ENCODE measurements at places on chromosomes 1 and 21.
A peak's percentile ranks its signal among the peaks of the same experiment; 100 is the strongest.

- DNase-seq = no peak
Observed at GRCh38 chr1:11648732-11649158, 5.5 kb downstream of the FBXO2 start.

DNA sequence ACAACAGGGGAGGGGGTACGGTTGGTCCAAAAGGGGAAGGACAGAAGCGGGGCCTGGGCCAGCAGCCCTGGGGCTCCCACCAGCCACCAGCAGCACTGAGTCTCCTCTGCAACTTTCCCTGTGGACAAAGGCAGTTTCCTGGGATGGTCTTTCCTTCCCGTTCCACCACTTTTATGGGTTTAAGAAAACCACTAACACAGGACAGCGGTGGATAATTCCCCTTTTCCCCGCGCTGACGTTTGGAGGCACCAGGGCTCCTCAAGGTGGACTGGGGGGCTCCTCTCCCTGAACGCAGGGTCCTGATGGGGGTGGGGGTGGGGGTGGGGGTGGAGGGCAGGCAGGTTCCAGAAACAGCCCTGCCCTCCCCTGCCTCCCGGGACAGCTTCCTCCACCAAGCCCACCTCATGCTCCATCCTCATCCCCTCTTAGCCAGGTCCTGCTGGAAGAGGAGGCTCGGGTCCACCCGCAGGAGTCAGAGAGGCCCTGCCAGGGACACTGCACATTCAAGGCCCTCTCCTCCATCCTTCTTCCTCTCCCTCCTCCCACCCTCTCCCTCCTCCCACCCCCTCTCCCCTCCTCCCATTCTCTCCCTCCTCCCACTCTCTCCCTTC, 4.8 kb upstream of the COL6A1 start:
- no peak for DNase-seq

- no peak for DNase-seq
Observed at GRCh38 chr1:37085393-37085792, 51.1 kb upstream of the GRIK3 start.

DNA sequence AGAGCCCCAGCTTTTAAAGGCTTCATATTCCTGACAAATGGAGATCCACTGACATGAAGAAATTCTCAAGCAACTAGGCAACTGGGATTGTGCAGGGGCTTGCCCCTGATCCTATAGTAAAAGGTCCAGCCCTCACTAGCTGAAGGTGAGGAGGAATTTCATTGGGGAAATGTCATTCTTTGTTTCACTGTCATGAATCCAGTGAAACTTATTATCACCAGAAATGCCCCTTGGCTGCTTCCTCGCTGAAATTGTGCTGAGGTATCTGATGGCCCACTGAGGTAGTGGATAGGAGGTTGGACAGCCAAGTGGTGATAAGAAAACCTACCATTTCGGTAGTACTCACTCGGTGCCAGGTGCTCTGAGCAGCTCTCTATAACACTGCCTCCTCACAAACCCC, 36.2 kb downstream of the CCN1 start:
- DNase-seq = no peak

GRCh38 chr1:106620521-106620954, 435.9 kb upstream of the PRMT6 start:
- DNase-seq = no peak

DNA sequence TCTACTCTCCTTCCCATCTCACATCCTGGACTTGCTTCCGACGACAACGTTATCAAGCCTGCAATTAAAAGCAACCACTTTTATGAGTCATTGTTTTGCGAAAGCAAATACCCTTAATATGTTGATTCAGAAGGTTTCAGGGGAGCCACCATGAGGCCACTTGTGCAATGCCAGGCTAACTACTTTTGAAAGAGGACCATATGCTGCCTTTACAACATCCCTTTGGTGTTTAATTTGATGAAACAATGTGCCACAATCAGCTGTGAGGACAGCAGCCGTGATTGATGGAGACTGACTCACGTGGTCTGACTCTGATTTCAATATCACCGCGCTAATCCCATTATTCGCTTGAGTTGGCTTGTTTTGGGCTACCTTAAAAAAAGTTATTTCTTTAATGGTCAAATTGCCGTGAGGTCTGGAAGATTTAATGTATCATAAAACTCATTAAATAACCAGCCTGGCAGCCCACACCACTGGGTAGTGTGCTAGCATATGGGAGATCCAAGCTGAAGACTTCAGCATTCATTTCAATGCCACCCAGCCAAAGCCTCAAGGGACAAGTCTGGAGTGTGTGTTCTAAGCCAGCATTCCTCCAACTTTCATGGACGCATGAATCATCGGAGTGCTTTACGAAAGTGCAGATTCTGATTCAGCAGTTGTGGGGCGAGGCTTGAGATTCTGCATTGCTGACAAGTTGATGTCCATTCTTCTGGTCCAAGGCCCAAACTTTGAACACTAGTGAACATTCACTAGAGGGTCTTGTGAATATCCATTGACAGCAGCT, 73.3 kb upstream of the PAXBP1 start:
- DNase-seq = no peak

- no peak for DNase-seq
Observed at GRCh38 chr1:181318858-181319235, 164.5 kb upstream of the CACNA1E start.

- DNase-seq = no peak
Observed at GRCh38 chr1:224494343-224494742, 59.7 kb upstream of the WDR26 start.

GRCh38 chr1:180249725-180250498, 19.8 kb downstream of the LHX4 start:
- no peak for DNase-seq

DNA sequence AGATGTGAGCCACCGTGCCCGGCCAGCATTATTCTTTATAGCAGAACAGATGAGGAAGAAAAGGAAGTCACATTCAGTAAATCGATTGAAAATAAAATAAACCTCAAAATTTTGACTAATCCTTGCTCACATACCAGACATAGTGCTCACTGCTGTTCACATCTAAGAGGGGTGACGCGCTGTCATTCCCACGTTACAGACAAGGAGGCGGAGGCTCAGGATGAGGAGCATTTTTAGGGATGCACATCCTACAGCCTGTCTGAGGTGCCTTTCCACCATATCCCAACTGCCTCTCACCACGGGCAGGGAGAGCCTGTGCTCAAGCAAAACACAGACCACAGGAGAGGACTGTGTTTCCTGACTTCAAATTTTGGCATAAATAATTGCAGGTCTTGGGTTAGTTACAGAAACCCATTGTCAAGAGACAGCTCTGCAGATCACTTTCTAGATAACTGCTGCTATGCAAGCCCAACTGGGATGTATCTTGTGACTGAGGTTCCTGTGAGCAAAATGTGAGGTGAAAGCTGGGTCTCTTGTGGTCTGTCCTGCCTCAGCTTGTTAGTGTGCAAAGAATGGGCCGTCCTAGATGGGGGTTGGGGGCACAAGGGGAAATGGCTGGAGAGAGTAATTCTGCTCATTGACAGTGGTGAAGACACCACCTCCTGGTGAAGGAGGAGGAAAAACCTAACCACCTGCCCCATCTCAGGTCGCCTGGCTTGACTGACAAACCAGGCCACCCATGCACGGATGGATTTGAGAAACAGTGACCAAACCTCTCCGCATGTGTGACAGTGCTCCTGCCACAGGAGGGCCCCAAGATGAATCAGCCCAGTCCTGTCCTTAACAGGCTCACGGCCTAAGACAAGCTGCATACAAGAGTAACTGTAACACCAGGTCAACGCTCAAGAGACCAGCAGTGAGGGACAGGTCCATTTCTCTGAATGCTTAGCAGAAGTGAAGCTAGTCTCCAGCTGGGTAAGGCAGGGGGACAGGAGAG, 8.2 kb downstream of the TNN start:
- DNase-seq = no peak

DNA sequence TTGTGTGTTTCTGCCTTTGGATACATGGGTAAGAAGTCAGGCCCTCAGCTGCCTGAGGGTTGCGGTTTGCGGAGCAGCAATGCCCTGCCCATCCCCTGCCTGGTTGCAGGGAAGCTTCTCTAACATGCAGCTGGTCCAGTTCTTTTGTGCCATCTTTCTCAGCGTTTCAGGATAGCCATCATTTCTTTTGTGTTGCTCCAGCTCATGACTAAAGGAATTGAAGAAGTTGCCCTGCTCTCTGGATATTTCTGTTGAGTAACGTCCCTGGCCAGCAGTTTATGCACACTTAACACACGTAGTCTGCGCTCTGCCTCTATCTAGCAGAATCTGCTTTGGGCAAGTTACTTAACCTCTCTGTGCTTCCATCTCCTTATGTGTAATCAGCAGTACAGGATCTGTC, 62.1 kb downstream of the DOP1B start:
- DNase-seq = no peak

GRCh38 chr1:184160236-184160635, 108.7 kb downstream of the TSEN15 start:
- DNase-seq = no peak

DNA sequence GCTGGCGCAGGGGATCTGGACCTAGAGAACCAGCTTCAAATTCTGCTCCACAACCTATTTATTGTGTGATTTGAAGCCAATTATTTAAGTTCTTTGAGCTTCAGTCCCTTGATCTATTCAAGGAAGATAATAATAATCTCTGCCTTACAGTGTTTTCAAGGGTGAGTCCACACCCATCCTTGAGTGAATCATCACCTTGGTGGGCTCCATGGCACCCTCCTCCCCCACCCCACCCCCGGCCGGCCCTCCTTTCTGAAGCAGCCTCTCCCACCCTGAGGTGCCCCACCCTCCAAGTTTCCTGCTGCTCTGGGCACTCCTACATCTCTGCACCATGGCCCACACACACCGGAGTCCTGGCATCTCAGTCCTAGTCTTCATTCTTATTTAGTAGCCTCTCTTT, 38.3 kb downstream of the TCP10L start:
- DNase-seq = no peak

DNA sequence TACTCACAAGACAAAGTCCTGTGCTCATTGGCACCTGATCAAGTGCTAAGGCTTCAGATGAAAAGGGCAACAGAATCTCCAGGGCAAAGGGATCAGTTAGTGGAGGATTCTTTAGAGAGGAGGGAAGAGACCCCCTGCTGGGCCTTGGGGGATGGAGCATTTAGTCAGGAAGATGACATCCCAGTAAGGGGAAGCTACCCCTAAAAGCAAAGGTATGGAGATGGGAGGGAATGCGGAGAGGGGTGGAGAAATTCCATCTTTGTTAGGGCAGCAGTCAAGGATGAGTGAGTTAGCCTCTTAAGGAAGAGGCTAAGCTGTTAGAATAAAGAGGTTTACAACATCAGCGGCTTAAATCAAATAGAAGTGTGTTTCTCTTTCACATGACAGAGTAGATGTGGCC, 67.4 kb downstream of the ST6GALNAC3 start:
- DNase-seq = no peak

GRCh38 chr1:163875200-163875926, 553.6 kb downstream of the NUF2 start:
- no peak for DNase-seq

DNA sequence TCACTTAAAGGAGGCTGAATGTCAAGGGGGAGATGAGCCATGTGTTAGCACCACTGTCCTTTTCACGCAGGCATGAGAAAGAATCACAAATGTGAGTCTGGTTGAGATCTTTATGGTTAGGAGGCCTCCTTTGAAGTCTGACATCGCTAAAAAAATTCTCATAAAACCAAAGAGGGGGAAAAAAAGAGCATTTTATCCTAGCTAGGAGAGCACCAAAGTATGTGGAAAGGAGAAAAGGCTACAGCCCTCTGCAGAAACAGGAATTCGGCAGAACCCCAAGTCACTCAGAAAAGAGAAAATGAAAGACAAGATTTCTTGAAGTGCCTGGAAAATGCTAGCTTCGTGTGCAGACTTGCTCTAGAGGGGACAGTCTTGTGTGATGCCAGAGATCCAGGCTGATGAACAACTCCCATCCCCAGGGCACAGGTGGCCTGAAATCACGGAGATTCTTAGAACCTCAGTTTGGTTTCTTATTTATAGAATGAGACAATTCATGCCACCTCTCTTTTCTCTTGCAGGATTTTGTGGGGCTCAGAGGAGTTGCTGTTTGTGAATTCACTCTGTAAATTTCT, 61.5 kb downstream of the RUNX1 start:
- no peak for DNase-seq

DNA sequence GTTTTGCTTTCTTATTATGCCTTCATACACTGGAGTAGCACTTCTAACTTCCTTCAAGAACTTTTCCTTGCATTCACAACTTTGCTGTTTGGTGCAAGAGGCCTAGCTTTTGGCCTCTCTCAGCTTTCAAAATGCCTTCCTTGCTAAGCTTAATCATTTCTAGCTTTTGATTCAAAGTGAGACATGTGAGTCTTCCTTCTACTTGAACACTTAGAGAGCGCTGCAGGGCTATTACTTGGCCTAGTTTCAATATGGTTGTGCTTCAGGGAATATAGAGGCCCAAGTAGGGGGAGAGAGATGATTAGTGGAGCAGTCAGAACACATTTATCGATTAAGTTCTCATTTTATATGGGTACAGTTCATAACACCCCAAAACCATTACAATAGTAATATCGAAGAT, 12.4 kb downstream of the ANGEL2 start:
- DNase-seq = no peak

- no peak for DNase-seq
Observed at GRCh38 chr1:98929437-98929836, 75.2 kb downstream of the PLPPR5 start.

- no peak for DNase-seq
Observed at GRCh38 chr1:25688390-25689119, 72.0 kb downstream of the MAN1C1 start.

GRCh38 chr1:206557636-206558473, 50.5 kb downstream of the RASSF5 start:
- DNase-seq = peak; percentile 39

- no peak for DNase-seq
Observed at GRCh38 chr1:162857850-162858249, 3.1 kb downstream of the CCDC190 start.

- DNase-seq = no peak
Observed at GRCh38 chr1:47624531-47624930, 186.7 kb downstream of the FOXD2 start.

- peak; percentile 57 for DNase-seq
Observed at GRCh38 chr1:92957030-92957734, 4.1 kb downstream of the DIPK1A start.

GRCh38 chr1:19785660-19786059, 14.1 kb downstream of the TMCO4 start:
- no peak for DNase-seq

GRCh38 chr1:1799716-1800115, 21.4 kb upstream of the NADK start:
- peak; percentile 82 for DNase-seq

- no peak for DNase-seq
Observed at GRCh38 chr1:25527226-25527846, 16.1 kb upstream of the LDLRAP1 start.

DNA sequence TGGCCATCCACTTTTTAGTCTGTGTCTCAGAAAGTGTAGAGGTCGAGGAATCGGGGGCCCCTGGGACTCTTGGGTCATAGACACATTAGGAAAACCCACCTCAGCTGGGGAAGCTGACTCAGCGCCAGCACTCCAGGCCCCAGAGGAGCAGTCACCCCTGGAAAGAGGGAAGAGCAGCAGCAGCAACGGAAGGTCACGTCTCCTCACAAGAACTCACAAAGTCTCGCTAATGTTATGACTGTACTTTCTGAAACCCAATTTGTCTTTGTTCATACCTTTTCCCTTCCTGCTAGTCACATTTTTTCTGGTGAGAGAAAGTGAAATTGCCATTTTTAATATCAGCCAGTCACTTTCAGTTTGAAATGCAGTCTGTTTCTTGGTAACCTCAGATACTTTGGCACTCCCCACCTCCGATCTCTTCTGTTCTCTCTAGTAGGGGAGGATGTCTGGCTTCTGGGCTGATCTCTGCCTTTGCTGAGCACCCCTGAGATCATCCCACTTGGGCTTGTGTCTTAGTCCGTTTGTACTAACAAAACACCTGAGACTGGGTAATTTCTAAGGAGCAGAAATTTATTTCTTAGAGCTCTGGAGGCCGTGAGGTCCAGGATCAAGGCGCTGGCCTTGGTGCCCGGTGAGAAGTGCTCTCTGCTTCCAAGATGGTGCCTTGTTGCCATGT, 6.0 kb upstream of the NLRP3 start:
- peak; percentile 78 for DNase-seq
